ENCODE measurements at places on chromosomes 2 and 18.

DNA sequence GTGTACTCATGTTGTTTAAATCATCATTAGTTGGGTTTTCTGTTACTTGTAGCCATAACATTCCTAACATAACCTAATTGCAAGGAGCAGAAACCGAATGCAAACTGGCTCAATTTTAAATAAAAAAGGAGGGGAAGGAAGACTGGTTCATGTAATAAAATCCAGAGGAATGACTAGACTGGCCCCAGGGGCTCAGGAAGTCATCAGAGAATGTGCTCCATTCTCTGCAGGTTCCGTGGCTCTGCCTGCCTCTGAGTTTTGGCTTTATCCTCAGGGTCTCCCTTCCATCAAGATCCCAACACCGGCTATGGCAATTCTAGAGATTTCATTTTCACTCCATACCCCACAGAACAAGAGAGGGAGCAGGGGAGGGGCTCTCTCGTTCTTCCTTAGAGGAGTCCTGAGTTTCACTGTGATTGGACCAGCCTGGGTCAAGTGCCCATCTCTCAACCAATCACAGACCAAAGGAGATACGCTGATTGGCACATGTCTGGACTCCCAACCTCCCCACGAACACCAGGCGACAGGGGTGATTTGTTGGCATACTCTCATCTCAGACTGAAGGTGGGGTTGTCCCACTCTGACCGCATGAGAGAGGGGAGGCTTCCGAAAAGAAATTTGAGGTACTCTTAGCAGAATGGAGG is 64.8 kb downstream of the NPPC start:
- DNase-seq = no peak

- no peak for DNase-seq
Observed at GRCh38 chr2:53268086-53268485, 499.5 kb upstream of the CHAC2 start.

- no peak for DNase-seq
Observed at GRCh38 chr2:150133623-150134022, 353.8 kb downstream of the RND3 start.

GRCh38 chr18:3794537-3795348 is 344.8 kb downstream of the TGIF1 start:
- no peak for DNase-seq

- no peak for DNase-seq
Observed at GRCh38 chr2:68907920-68908253, 36.7 kb upstream of the BMP10 start.

Data from stimulated activated CD4-positive, alpha-beta T cell treated with anti-CD3 and anti-CD28 coated beads, Interleukin-1b, Interleukin-23, amount 100 ng/mL, for 24 hours (primary cell).